ENCODE measurements at places on chromosomes 1 and 21.

- no peak for DNase-seq
Observed at GRCh38 chr1:102531036-102531435, 534.3 kb upstream of the OLFM3 start.

- no peak for DNase-seq
Observed at GRCh38 chr1:99266726-99267125, 2.4 kb downstream of the PLPPR4 start.

DNA sequence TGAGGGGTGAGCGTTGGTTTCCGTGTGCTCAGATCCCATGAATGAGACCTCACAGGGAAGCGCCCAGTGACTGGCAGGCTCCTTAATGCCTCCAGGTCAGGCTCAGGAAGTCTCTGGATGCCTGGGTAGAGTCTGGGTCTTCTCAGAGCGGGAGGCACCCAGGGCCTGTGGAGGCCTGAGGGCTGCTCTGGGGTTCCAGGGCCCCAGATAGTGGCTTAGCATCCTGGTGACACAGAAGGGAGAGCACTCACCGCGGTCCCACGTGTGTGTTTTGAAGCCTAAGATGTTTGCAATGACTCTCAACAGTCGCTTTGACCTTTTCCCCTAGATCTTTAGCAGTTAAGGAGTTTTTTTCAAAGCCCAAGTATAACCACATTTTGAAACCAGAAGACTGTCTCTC, 25.0 kb downstream of the PRMT2 start:
- no peak for DNase-seq

GRCh38 chr1:101147381-101147780, 89.4 kb upstream of the S1PR1 start:
- no peak for DNase-seq

- no peak for DNase-seq
Observed at GRCh38 chr1:8545078-8545477, 227.2 kb downstream of the SLC45A1 start.

DNA sequence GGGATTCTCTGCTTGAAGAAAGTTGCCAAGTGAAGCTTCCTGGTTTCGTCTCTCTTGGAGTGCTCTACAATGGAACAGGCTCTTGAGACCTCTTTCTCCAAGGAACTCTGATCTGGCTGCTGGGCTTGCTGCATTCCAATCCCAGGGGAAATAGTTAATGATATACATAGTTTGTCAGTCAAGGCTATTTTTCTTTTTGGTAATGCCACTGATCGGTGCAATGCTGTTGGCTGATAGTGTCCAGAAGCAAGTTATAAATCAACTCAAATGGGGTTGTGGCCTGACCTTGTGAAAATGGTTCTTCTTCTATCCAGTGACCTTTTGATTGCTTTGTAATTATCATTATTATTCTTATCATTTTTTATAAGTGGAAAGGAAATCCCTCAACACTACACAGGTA, 48.4 kb upstream of the TNFSF18 start:
- DNase-seq = no peak

- DNase-seq = no peak
Observed at GRCh38 chr1:44012404-44012803, 18.9 kb downstream of the SLC6A9 start.

DNA sequence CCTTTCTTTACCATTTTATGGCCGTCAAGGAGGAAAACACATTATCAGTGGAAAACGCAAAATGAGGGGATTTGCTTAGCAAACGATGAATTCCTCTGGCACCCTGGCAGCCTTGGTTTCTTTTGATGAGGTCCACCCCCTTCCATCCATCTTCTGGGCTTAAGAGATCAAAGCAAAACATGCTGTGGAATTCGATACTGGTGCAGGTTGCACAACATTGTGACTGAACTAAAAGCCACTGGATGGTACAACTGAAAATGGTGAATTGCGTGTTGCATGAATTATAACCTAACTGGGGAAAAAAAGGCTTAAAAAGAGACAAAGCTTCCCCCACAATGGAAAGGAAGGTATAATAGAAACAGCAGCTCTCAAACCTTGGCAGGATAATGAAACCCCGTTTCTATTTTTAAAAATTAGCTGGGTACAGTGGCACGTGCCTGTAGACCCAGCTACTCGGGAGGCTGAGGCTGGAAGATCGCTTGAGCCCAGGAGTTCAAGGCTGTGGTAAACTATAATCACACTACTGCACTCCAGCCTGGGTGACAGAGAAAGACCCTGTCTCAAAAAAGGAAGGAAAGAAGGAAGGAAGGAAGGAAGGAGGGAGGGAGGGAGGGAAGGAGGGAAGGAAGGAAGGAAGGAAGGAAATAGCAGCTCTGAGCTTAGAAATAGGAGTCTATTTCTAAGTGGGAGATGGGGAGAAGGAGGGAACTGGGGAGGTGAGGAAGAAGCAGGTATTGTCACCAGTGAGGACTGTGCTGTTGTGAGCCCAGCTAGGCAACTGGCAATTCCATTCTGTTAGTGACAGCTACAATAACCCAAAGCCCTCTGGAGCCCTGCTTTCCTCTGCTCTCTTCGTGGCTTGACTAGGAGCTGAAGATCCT, 29.0 kb upstream of the LGALS8 start:
- no peak for DNase-seq

- no peak for DNase-seq
Observed at GRCh38 chr1:201011616-201012015, 11.9 kb downstream of the KIF21B start.

DNA sequence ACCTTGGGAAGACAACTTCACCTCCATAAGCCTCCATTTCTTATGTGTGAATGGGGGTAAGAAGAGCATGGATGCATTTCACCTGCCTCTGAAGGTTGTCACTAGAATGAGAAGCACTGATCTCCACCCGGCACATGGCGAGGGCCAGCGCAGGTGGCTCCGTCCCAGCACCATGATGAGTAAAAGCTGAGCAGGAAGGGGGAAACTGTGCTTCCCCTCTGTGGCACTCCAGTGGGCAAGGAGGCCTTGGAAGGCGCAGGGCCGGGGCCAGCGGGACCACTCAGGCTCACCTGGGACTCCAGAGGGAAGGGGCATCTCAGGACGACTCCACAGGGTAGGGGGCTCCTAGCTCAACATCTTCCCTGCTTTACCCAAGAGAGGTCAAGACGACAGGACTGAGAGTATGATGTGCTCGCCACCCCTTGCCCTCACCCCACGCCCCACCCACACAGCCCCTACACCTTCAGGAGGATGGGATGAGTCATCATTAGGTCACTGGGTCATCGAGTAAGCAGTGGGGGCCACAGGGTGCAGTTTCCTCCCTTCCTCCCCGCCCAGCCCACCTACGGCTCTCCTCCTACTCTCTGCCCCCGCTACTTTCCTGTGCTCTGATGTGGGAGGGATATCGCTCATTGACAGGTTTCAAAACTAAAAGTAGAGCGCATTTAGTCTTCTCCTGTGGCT, 112.1 kb downstream of the HIVEP3 start:
- DNase-seq = peak; percentile 7

DNA sequence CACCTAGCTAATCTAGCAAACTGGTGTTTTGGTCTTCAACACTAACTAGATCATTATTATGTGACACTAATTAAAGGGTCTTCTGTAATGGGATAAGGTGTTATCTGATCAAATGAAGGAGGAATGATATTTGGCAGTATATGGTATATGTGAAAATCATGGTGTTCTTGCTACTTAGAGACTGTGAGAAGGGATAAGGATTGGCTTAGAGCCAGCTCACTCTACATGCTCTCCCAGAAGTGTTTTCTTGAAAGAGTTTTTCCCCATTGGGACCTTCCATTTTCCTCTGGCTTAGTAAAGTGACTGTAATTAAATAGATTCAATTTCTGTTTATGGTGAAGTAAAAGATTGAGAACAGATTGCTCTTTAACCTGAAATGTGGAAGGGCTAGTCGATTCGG, 71.2 kb upstream of the RGL1 start:
- no peak for DNase-seq

GRCh38 chr1:214451596-214451995, 99.8 kb downstream of the PTPN14 start:
- no peak for DNase-seq

- DNase-seq = no peak
Observed at GRCh38 chr1:43350976-43351375, 7.8 kb upstream of the CDC20 start.

DNA sequence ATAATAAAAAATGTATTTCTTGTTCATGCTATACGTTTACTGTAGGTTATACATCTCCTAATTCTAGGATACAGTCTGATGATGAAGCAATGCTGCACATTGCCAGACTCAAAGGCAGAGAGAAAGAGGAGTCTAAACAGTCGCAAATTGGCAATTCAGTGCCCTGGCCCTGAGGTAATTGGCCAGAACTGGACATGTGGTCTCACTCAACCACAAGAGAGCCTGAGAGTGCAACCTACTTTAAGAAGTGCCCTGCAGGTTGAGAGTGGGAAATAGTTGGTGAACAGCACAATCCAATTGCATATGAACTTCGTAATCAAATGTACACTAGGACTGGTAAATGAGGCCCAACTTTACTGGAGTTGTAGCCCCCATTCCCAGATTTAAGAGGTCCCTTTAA, 5.0 kb upstream of the SLC35A3 start:
- DNase-seq = no peak

DNA sequence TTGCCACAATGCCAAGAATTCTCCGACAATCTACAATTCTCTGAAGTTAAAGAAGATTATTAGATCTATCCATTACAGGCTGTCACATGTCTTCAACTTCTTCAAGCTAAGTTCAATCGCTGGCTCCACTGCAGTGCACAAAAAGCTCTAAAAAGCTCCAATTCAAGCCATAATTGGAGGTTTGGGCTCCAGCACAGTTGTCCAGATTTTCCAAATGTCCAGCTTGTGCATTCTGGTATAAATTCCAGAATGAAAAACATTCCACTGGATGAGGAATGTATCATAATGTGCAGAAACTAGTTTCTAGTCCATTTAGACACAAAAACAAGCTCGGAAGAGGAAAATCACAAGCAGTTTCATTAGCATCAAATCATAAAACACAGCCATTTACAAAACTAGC, 138.6 kb downstream of the NRIP1 start:
- no peak for DNase-seq
